Putamen (tissue), 1 donor: ENCODE measurements at places on chromosomes 4 and X.
A peak's percentile ranks its signal among the peaks of the same experiment; 100 is the strongest.

DNA sequence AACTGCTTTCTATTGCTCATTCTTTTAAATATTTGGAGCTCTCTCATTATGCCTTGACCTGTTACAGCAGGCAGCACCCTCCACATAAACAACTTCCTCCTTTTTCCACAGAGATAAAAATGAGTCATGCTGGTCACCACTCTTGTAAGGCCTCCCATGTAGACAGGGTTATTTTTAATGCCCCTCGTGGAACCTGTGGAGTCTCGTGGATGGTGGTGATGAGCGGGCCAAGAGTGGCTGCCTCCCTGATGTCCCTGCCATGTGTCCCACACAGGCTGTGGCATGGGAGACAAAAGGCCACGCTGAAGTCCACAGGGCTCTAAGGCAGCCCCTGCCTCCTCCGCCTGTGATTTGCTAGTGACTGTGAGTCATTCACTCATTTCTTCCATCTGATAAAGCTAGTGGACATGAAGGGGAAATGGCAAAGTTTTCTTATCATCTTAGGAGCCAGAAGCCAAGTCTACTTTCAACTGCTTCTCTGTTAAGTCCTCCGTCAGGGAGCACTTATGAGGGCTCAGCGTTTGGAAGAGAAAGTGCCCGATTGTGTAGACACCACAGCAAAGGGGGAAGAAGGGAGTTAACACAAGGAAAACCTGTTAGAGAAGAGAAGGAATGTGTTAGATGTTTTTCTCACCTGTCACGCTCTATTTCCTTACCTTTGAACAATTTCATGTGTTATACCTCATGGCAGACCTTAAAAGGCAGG lies 121.6 kb upstream of the FAT1 start:
- DNase-seq = no peak

DNA sequence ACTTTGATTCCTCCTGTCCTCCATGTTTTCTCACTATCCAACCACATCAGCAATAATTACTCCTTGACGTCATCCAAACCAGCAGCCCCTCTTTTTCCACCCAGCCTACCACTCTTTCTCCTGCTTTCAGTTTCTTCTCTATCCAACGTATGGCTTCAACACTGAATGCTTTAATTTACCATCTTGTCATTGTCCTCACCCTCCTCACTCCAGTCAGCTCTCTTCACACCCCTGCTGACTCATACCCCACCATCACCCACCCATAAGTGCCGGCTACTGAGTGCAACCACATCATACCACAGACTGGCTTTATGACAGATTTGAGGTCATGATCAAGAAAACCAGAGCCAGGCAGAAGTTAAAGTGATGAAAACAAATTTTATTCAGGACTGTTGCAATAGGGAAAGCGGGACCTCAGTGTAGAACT lies 9.8 kb upstream of the ANXA5 start:
- no peak for DNase-seq

- DNase-seq = peak; percentile 31
Measured at GRCh38 chrX:110847334-110847733, 51.7 kb upstream of the CHRDL1 start.

- DNase-seq = no peak
Measured at GRCh38 chr4:139567159-139567870, 11.3 kb upstream of the SETD7 start.

DNA sequence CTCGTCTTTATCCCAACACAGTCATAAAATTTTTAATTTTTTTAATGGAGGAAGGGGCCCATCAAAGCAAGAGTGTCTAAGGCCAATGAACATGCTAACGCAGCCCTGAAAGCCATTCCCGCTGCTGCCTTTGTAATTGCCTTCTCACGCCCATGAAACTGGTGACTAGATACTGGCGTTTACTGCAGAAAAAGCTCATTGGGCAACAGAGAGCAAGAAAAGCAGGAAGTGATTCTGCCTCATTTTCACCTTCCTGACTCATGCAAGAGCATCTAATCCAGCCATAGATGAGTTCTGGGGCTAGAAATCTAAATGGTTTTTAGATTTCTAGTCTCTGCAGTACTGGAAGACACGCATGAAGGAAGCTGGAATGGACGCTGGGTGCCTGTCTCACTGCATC lies 72.5 kb downstream of the ANXA3 start:
- DNase-seq = no peak

GRCh38 chr4:48141048-48141447 lies 7.0 kb upstream of the TXK start:
- no peak for DNase-seq

GRCh38 chr4:82994834-82995233 lies 15.8 kb downstream of the LIN54 start:
- no peak for DNase-seq

GRCh38 chr4:157459785-157460184 lies 239.3 kb downstream of the GRIA2 start:
- peak; percentile 52 for DNase-seq

- no peak for DNase-seq
Measured at GRCh38 chr4:8854931-8855330, 16.7 kb downstream of the HMX1 start.

DNA sequence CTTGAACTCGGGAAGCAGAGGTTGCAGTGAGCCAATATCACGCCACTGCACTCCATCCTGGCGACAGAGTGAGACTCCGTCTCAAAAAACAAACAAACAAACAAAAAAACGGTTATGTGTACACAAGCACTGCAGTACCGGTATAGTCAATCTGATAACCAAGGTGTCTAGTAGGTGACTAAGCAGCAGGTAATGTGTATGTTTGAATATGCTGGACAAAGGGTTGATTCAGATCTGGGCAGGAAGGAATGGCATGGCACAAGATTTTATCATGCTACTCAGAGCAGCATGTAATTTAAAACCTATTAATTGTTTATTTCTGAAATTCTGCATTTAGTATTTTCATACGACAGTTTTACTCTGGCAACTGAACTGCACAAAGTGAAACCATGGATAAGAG lies 41.7 kb downstream of the MAGEC1 start:
- DNase-seq = no peak

GRCh38 chr4:98641376-98641775 lies 17.0 kb downstream of the TSPAN5 start:
- DNase-seq = no peak

- no peak for DNase-seq
Measured at GRCh38 chr4:39732728-39733127, 34.8 kb downstream of the UBE2K start.

DNA sequence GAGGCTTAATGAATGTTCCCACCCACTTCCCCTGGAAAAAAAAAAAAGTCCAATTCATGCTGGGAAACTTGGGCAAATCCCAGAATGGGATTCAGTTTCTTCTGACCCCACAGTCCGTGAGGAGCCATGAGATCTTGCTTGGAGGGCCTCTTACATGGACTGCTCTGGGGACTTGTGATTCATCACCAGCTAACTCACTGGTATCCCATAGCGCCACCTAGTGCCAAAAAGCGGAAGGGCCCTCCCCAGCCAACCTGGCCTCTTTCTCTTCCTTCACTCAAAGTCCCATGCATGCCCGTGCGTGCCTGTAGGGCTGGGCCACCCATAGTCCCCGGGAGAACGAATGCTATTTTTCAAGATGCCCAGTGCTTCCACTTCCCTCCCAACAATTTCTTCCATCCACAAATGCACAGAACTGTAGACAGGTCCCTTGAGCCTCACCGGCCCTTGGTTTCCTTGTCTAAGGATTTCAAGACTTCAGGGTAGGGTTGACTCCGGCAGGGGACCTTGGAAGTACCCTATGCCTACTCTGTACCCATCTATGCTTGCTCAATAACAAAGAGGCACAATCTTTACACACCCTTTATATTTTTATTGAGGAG lies 5.1 kb downstream of the RTL5 start:
- peak; percentile 74 for DNase-seq
